ENCODE measurements at places on chromosomes 7 and 10. TPM values are rescaled to one million over a fixed set of nuclear protein-coding genes. Genes with fewer than 3 reads are reported as not detected.

DNA sequence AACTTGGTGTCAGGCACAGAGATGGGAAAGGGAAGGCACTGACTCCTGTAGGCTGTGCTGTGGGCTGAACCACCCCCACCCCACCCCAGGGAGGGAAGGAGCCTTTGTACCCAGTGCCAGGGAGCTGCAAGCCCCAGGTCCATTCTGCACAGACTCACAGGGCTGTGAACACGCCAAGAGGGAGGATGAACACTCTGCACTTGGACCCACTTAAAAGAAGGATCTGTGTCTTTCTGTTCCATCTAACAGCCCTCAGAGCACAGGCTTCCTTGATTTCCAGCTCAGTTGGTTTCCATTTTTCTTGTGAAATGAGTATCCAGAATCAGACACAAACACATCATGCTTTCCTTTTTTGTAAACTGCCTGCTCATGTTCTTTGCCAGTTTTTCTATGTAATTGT lies 84.9 kb downstream of the GRB10 start:
- DNase-seq: no peak

NXPH1 gene
- total RNA-seq: not detected

INHBA gene
- total RNA-seq: 2.1 TPM

DNA sequence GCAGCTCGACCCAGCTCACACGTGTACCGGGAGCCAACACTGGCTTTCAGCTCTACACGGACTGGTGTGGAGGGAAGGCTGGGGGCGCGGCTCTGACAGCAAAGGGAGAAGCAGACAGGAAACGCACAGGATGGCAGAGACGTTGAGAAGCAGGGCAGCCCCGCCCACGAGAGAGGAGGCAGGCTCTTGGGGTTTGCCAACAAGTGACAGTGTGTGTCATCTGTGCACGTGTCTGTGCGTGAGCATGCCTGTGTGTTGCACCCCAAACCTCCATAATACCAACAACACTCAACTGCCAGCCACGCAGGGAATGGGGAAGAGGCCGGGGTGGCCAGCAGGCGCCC lies 64.4 kb upstream of the PDGFA start:
- DNase-seq: no peak

- DNase-seq: peak; percentile 64
These were observed 207.2 kb upstream of the SVIL start for GRCh38 chr10:29841724-29842649.

DNA sequence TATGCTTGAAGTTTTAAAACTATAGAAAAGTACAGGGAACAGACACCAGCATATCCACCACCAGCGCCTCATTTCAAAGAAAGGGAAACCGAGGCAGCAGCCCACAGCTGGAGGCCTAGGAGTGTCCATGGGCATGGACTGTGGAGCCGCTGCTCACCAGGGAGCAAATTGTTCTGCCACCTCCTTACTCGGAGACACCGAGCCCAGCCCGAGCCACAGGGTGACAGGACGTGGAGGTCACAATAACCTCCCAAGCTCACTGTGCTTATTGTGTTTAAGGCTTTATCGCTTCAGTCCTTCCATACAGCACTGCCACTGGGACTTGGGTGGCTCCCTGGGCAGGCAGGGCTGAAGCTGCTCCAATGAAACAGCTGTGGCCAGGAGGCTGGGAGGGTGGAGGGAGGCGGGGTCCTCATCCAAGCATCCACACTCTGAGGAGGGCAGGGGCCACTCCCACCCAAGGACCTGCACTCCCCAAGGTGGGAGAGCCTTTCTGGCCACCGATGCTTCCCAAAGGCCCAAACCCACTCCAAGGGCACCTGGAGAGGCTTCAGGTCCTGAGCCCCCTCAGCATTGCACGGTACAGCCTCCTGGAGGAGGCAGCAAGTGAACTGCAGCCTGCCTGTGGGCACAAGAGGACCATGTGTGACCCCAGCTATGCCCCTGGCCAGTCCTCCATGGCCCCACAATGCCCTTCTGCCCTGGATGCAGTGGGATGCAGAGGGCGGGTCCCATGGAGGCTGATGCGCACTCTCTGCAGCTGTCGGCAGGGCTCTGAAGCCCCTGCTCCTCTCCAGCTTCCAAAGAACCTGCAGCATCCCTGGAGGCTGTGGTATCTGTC lies 38.7 kb upstream of the RET start:
- no peak for DNase-seq

GRCh38 chr10:3828404-3829155 lies 43.6 kb upstream of the KLF6 start:
- DNase-seq: peak; percentile 71

GRCh38 chr10:80277567-80278250 lies 11.7 kb downstream of the MAT1A start:
- DNase-seq: no peak

DNA sequence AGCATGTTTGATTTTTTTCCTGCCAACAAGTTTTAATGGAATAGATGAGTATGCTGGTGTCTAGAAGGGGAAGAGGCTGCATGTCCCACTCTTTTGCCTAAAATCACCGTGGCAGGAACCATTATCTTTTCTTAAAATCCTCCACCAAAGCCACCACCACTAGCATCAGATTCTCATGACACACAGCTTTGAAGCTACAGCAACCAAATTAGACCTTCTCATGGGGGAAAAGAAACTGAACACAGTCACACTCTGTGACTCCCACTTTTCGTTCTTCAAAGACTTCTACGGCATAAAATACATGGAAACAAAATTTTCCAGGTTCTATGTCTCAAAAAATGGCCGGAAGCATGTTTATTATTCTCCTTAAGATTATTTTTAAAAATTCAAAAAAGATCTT lies 81.8 kb downstream of the SGMS1 start:
- no peak for DNase-seq

DNA sequence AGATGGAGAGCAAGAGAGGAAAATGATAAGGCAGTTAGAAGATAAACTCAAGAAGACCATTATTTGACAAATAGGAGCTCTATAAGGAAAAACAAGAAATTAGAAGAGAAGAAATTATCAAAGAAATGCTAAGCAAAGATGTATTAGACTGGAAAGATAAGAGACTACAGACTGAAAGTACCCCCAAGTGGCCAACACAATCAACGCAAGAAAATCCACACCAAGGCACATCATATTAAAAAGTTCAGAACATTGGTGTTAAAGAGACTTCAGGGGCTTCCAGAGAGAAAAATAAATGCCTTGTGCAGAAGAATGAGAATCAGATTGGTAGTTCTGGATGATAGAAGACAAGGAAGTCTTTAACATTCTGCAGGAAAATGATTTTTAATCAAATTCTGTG lies 46.0 kb downstream of the SH2D4B start:
- no peak for DNase-seq

GRCh38 chr7:147611431-147611830 lies 979.1 kb upstream of the C7orf33 start:
- no peak for DNase-seq

- DNase-seq: peak; percentile 86
These were observed 194.3 kb downstream of the ZMYND11 start for GRCh38 chr10:329361-330099.

NUTM2A gene
- 2.4 TPM for total RNA-seq

- DNase-seq: no peak
These were observed 859.6 kb upstream of the KCND2 start for GRCh38 chr7:119413314-119413805.

- peak; percentile 78 for DNase-seq
These were observed 2.8 kb upstream of the LRMDA start for GRCh38 chr10:75428434-75429158.

DNA sequence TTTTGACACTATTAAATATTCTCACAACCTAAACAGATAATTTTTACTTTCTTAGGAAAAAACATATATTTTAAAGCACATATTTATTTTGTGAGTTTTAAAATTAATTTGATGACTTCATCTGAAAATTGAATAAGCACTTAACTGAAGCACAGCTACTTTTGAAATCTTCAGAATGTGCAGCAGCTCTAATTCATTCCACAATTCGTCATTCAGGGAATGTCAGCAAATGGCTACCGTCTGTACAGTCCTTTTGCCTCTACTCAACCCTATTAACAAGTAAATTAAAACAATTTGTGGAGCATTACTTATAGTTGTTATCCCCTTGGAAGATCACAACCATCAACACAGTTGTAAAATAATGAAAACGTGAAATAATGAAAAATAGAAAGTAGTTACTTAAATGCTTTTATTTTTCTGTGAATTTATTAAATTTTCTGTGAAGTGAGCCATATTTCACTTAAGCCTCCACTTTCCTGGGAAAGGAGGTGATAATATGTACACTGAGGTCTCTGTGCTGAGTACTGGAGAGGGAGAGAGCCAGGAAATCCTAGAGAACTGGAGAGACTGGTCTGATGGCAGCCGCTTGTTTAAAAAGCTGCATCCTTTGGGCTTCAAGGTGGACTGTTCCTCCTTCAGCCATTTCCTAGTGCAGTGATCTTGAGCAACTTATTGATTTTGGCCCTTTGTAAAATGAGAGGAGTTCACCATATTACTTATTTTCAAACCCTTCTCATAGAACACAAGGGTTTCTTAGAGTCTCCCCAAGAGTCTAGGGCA lies 70.6 kb downstream of the REEP3 start:
- DNase-seq: no peak

GRM8 gene
- not detected for total RNA-seq

KAZALD1 gene
- 12.5 TPM for total RNA-seq

- no peak for DNase-seq
These were observed 156.0 kb upstream of the NFE2L3 start for GRCh38 chr7:25996006-25996408.

DNA sequence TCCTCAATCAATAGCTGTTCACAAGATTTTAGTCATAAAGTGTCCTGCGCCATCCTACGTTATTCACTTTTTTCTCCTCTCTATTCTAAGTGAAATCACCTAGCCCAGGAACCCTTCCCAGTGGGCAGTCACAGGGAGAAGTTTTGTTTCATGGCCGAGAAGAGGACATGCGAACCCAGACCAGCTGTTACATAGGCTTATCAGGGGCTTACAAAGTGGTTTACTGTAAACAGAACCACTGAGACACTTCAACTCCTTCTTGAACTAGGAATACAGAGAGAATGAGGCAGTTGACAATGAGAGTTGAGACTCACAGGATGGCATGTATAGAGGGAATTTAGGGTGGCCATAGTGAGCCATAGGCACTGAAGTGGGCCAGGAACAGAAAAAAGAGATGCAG lies 246.9 kb upstream of the GLI3 start:
- no peak for DNase-seq
